ENCODE measurements at places on chromosomes 4 and X.
A peak's percentile ranks its signal among the peaks of the same experiment; 100 is the strongest.

DNA sequence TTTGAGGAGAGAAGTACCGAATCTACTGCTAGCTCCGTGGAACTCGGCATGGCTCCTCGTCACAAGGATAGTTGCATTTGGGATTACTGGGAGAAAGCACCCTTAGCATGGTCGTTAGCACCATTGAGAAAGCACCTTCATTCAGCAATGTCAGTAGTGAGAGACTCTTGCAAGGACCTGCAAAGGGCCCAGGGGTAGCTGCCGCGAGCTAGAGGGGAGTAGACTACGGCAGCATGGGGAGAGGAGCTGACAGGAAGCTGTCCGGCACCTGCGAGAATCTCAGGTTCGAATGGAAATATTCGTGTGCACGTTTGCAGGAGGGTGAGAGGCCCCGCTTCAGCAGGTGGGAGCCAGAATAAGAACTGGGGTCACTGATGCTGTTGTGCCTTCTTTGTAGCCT, 20.2 kb downstream of the TLR10 start:
- DNase-seq = no peak

- DNase-seq = no peak
Measured at GRCh38 chr4:135194477-135194876, 992.9 kb upstream of the PABPC4L start.

GRCh38 chr4:6924361-6924779, 14.7 kb downstream of the TBC1D14 start:
- DNase-seq = no peak

GRCh38 chr4:173522160-173522950, 7.7 kb downstream of the HAND2 start:
- no peak for DNase-seq

DNA sequence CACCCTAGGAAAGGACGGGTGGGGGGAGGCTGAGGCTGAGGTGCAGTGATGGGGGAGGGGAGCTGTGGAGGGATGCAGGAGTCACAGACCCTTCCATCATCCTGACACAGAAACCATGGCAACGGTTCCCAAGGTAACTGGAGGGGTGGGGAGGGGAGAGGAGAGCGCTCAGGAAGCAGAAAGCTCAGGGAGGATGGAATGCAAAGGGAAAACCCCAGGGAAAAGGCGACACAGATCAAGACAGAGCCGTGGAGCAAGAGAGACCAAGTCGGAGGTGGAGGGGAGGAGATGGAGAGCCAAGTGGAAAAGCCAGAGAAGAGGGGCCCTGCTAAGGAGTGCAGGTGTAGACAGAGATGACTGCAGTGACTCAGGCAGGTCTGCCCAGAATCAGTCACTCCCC, 14.5 kb downstream of the L1CAM start:
- DNase-seq = no peak

GRCh38 chr4:39637586-39638353, 895 bp downstream of the SMIM14 start:
- no peak for DNase-seq

GRCh38 chrX:54116391-54116790, 66.7 kb downstream of the FAM120C start:
- no peak for DNase-seq

GRCh38 chr4:79450053-79450452, 42.0 kb upstream of the GK2 start:
- DNase-seq = no peak

DNA sequence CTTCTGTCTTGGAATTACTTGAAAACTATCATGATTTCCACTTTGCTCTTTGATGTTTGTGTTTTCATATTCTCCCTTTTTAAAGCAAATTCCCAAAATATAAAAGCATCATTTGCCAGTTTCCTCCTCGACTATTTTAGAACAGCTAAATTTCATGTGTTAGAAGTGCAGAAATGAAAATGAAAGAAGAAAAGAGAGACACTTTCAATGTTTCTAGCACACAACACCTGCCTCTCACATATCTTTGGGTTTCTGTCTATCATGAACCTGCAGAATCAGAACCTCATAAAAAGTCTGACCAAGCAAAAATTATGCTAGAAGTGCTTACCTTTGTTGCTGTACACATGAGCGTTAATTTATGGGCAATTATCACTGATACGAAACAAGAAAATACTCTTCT, 1.9 kb upstream of the NEUROG2 start:
- DNase-seq = no peak

DNA sequence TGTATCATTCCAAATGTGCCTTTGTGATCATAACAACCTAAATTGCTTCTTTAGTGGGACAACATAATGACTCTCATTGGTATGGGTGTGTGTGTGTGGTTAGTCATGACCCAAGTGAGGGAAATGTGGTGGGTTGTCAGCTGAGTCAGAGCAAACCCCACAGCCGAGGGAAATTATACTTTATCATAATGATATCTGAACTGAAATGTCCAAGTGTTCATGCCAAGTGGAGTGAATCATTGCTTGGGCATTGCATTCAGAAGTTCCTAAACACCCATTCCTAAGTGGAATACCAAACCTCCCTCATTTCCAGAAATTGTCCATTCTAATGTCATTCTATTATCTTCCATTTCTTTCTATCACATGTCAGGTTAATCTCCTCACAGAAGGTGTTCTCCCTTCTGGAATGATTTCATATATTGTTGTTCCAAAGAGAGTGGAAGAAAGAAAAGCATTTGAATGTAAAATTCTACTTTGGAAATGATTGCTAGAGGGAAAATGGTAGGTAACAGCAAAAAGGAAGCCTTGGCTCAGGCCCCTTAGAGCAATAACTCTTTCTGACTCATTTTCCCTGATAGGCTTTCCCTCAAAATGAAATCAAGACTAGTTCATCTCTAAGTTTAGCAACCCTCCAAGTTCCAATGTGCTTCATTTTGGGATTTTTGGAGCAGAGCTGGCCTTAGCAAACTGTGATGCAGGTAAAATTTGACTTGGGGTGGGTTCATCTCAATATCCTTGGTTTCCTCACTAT, 230.7 kb upstream of the KCNIP4 start:
- DNase-seq = no peak

- no peak for DNase-seq
Measured at GRCh38 chrX:102043380-102043779, 82.1 kb upstream of the TCEAL2 start.

DNA sequence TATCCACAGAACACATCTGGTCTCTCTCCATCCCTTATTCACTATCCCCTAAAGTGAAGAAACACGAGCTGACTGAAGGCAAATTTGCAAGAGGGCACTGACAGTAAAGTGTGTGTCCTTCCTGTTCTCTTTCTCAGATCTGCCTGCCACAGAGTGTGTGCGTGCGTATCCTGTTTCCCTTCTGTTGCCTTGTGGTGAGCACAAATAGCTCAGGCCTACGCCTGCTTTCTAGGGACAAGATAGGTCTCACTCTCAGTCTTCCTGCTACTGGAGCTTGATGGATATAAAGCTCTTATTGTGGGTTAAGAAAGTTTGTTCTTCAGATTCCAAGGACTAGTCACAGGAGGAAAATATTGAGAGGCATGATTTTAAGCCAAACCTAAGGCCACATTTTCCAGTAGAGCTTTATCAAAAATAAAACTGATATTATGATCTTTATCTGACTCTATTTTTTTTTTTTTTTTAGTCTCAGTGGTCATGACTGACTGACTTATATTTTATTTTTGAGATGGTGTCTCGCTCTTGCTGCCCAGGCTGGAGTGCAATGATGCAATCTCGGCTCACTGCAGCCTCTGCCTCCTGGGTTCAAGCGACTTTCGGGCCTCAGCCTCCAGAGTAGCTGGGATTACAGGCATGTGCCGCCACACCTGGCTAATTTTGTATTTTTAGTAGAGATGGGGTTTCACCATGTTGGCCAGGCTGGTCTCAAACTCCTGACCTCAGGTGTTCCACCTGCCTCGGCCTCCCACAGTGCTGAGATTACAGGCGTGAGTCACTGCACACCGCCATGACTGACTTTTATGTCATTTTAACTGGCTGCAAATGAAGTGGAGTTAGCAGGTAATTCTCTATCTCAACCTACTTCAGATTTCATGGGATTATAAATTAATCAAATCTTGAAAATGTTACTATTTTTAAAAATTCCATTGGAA, 140.3 kb upstream of the SH3RF1 start:
- DNase-seq = peak; percentile 21

GRCh38 chr4:58247792-58248191, 1137.6 kb upstream of the IGFBP7 start:
- DNase-seq = no peak

GRCh38 chr4:24973747-24974601, 56.8 kb downstream of the LGI2 start:
- no peak for DNase-seq

DNA sequence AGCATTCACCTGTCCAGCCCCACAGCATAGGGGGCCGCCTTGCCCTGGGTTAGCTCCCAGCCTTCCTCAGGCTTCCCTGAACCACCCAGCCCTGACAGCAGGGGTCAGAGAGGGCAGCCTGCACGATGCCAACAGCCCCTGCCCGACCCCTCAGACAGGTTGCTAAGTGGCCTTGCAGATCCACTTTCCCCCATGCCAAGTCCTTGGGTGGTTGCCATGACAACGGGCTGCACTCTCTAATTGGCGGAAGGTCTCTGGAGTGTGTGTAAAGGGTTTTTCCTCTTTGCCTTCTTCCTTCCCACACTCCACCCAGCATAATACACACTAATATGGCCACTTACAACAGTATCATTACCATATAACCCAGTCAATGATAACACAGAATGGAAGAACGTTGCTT, 99.6 kb upstream of the AFAP1 start:
- DNase-seq = no peak

DNA sequence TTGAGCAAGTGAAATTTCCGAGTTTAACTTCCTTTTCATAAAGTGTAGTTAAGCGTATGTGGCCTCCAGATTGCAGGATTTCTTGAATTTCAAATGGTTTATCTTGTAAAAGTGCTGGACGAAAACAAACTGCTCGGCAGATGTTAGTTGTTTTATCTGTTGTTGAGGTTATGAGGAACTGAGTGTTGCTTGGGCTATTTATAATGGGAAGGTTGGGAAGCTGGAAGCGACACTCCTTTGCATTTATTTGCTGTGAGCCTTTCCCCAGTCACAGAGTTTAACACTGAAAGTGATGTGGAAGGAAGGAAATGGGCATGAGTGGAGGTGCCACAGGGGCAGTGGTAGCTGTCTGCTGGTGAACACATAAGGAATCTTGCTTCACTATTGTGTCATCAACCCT, 284.9 kb downstream of the PCDH7 start:
- DNase-seq = no peak

DNA sequence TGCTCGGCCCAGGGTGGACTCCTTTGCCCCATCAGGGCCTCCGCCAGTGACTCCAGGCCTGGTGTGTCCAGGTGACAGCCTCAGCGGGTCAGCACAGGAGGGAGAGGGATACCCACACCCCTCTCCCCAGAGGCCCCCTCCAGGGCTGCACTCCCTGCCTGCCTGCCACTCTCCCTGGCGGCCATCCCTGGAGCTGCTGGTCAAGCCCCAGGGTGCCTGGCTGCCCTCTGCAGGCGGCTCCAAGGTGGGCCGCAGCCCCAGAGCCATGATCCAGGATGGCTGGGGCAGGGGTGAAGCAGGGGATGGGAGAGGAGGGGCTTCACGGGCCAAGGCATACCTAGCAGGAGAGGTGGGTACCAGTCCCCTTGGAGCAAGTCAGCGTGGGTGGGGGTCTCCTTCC, 3.8 kb downstream of the FGFRL1 start:
- DNase-seq = no peak

GRCh38 chr4:112807083-112807482, 170.1 kb downstream of the LARP7 start:
- DNase-seq = no peak

DNA sequence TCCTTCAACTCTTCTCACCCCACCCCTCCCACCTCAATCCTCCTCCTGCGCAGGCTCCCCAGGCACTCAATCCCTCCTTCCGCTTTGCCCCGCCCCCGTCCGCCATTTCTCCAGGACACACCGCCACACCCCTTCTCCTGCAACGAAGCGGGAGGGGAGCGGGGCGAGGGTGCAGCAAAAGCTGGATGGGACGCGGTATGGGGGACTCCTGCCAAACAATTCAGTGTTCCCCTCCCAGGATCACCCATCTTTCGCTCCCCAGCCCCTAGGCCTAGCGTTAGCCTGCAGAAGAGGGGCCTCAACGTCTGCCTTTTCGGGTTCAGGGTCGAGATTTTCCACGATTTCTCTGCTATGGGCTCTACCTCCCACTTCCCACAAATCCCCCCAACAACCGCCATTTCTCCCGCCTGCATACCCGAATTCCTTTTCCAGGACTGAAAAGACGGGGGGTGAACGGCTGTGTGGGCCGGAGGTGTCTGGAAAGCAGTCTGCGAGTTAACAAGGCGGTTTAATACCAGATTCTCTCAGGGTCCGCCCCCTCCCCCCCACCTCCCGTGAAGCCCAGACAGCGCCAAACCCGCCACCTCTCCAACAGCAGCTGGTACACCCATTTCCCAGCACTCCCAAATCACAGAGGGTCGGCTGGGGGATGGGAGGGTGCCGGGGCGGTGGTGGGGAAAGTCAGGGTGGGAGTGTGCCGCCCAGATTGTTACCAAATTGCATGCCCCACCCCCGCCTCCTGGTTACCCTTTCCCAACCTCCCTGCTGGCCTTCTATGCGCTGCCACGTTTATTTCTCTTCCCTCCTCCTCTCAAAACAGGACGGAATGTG, 774 bp downstream of the ARMCX2 start:
- peak; percentile 65 for DNase-seq

- peak; percentile 23 for DNase-seq
Measured at GRCh38 chr4:76306882-76307659, 538 bp downstream of the STBD1 start.

DNA sequence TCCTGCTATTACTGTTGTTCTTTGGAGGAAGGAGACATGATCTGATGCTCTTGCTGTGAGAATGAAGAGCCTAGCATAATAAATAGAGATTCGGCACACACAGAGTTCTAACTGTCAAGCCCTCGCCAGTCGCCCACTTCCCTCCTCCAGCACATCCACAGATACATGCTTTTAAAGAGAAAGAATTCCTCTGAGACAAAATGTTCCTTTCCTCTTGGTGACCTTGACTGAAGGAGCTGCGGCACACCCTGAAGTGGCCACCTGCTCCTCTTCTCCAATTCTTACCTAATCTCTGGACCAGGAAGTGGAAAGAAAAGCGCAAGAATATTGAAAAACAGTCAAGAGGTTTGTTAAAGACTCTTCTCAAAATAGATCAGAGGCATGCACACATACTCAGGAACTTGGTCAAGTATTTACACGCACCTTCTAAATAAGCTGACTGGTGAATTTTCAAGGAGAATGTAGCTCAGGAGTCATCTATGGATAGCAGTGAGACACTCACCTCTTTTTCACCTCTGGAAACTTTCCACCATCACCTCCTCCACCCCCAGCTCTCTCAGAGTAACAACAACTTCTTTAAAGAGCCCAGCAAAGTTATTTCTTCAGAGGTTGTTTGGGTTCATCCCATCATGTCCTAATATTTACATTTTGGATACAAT, 95.4 kb downstream of the PARM1 start:
- DNase-seq = no peak

GRCh38 chr4:54439831-54440243, 210.7 kb downstream of the PDGFRA start:
- DNase-seq = no peak

- DNase-seq = no peak
Measured at GRCh38 chr4:127548990-127549925, 83.5 kb upstream of the INTU start.

Data from activated naive CD4-positive, alpha-beta T cell treated with anti-CD3 and anti-CD28 coated beads, Interleukin-2, amount 50 U/mL, for 16 hours (primary cell).